ENCODE measurements at places on chromosomes 5 and 9. TPM values are rescaled to one million over a fixed set of nuclear protein-coding genes. Genes with fewer than 3 reads are reported as not detected.

GRCh38 chr9:17045381-17045940 lies 89.4 kb upstream of the CNTLN start:
- H3K27me3 ChIP-seq = no peaks in the 10 kb centered on the region
- H3K4me3 ChIP-seq = no peak overlapping the region
- H3K4me1 ChIP-seq = no peaks in the 10 kb centered on the region
- H3K36me3 ChIP-seq = no peaks in the 10 kb centered on the region
- no peak for DNase-seq
- H3K27ac ChIP-seq = no peak overlapping the region

GRCh38 chr9:29211580-29212396 lies 1638.5 kb upstream of the C9orf72 start:
- no peak overlapping the region for H3K27ac ChIP-seq
- H3K36me3 ChIP-seq = no peaks in the 10 kb centered on the region
- peaks cover 13% of the 10 kb centered on the region for H3K4me1 ChIP-seq
- peak; percentile 63 for DNase-seq
- H3K27me3 ChIP-seq = no peaks in the 10 kb centered on the region
- H3K4me3 ChIP-seq = peak overlapping the region; percentile 86

DNA sequence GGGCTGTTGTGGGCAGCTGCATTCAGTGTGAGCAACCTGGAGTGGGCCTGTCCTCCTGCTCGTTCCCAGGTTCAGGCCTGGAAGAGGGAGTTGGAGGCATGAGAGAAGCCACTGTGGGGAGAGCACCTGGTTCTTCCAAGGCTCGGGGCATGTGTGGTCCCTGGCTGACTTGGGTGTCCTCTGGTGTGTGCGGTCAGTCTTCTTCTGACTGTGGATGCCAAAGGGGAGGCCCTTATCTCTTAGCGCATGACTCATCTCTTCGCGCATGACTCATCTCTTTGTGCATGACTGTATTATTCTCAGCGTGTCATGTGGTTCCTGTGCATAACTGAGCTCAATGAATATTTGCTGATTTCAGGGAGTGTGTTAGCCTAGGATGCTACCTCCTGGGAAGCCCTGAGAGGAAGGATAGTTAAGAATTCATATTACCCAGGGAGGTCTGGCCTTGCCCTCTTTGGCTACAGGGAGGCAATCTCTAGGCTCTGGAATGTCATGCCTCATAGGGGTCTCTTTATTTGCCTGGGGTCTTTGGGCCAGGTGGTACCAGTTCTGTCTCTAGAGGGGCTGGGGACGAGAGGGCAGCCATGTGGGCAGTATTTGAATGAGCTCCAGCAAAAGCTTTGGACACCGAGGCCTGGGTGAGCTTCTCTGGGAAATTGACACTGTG lies 188.7 kb downstream of the HSPA4 start:
- peak; percentile 99 for DNase-seq
- H3K36me3 ChIP-seq = no peaks in the 10 kb centered on the region
- H3K27me3 ChIP-seq = no peaks in the 10 kb centered on the region
- H3K4me1 ChIP-seq = peaks cover 27% of the 10 kb centered on the region
- no peak overlapping the region for H3K4me3 ChIP-seq

GRCh38 chr5:32833127-32833526 lies 122.0 kb downstream of the NPR3 start:
- H3K4me3 ChIP-seq = no peak overlapping the region
- H3K36me3 ChIP-seq = no peaks in the 10 kb centered on the region
- H3K27me3 ChIP-seq = no peaks in the 10 kb centered on the region
- H3K27ac ChIP-seq = no peak overlapping the region

- no peak for DNase-seq
- peaks cover 29% of the 10 kb centered on the region for H3K36me3 ChIP-seq
- H3K4me1 ChIP-seq = no peaks in the 10 kb centered on the region
- no peak overlapping the region for H3K27ac ChIP-seq
- no peaks in the 10 kb centered on the region for H3K27me3 ChIP-seq
Measured at GRCh38 chr9:95451065-95451426, 65.7 kb downstream of the PTCH1 start.

DNA sequence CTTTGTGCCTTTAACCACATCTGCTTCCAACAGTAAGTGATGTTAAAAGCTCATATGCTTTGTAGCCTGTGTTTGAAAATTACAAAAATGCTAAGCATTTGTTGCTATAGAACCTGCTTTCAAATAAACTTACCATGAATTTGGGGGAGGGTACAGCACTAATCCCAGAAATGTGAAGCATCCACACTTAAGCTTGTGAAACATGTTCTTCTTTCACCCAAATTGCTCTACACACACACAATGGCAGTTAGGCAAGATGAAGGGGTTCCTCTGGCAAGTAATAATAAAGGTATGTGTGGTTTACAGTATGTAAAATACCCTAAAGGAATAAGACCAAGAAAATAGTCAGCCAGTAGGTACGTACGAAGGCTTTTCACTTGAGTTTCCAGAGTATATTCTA lies 165.6 kb downstream of the SMARCA2 start:
- peaks cover 26% of the 10 kb centered on the region for H3K36me3 ChIP-seq
- no peak for DNase-seq
- H3K27ac ChIP-seq = no peak overlapping the region
- no peak overlapping the region for H3K4me3 ChIP-seq

- no peak overlapping the region for H3K4me3 ChIP-seq
- no peak overlapping the region for H3K27ac ChIP-seq
- H3K4me1 ChIP-seq = peaks cover 6% of the 10 kb centered on the region
- no peaks in the 10 kb centered on the region for H3K36me3 ChIP-seq
- no peak for DNase-seq
Measured at GRCh38 chr9:20197976-20198685, 409.3 kb upstream of the SLC24A2 start.

DNA sequence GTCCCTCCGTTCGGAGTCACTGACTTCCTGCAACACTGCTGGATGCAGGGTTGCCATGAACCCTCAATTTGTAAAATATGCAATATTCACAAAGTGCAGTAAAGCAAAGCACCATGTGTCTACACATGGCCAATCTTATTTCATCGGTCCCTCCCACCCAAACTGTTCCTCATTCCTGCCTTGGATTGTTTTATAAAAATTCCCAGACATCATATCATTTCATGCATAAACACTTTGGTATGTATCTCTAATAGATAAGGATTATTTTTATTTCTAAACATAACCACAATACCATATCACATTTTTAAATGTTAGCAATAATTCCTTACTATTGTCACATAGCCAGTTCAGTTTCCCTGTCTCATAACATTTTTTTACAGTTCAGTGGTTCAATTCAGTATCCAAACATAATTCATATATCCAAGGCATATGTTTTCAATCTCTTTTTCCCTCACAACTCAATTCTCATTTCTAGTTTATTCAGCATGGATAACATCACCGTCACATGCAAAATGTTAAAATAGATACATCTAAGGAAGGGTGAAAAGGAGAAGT lies 82.0 kb upstream of the PCAT7 start:
- no peaks in the 10 kb centered on the region for H3K4me1 ChIP-seq
- H3K27me3 ChIP-seq = peaks cover 38% of the 10 kb centered on the region
- no peak overlapping the region for H3K4me3 ChIP-seq
- DNase-seq = no peak
- no peak overlapping the region for H3K27ac ChIP-seq

FOXD4L3 gene
- total RNA-seq = 0.96 TPM

TNC gene
- 49.8 TPM for total RNA-seq

HACD4 gene
- not detected for total RNA-seq

GALNT12 gene
- total RNA-seq = not detected

All from MCF 10A (cell line).